Progenitor cell of endocrine pancreas (in vitro differentiated cells): ENCODE measurements at places on chromosomes 3 and 15. TPM values are rescaled to one million over a fixed set of nuclear protein-coding genes. Genes with fewer than 3 reads are reported as not detected.

C3orf85 gene
- total RNA-seq: not detected in 2 replicates

HESX1 gene
- total RNA-seq: 0.80 and 0.96 TPM in 2 replicates

TEX55 gene
- total RNA-seq: not detected in 2 replicates

MASP1 gene
- 0.60 and 1.6 TPM in 2 replicates for total RNA-seq

- no peaks in the 10 kb centered on the region for H3K36me3 ChIP-seq
- no peak overlapping the region for H3K27ac ChIP-seq
- no peak for DNase-seq
- peaks cover 29% of the 10 kb centered on the region for H3K27me3 ChIP-seq
- no peak overlapping the region for H3K4me3 ChIP-seq
- no peaks in the 10 kb centered on the region for H3K4me1 ChIP-seq
Observed at GRCh38 chr3:9716801-9717555, 13.3 kb downstream of the CPNE9 start.

DNA sequence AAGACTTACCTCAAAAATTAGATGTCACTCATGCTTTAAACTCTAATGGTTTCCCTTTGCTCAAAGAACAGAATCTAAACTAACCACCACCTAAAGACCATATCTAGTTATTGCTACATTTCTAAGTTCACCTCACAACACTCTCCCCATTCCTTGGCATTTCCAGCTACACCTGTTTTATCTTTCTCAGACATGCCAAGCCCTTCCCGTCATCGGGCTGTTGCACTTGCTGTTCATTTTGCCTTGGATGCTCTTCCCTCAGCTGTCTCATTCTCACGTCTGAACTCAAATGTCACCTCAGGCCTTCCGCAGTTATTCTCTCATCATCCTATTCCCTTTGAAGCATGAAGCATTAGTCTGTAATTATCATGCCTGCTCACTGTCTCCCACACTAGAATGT is 1.1 kb upstream of the ACTR8 start:
- H3K4me3 ChIP-seq: peak overlapping the region; percentile 97
- H3K36me3 ChIP-seq: peaks cover 11% of the 10 kb centered on the region
- H3K27me3 ChIP-seq: no peaks in the 10 kb centered on the region
- H3K4me1 ChIP-seq: peaks cover 9% of the 10 kb centered on the region
- no peak overlapping the region for H3K27ac ChIP-seq
- DNase-seq: no peak

GRCh38 chr3:197000211-197000610 is 29.4 kb downstream of the MELTF start:
- H3K27ac ChIP-seq: no peak overlapping the region
- H3K4me3 ChIP-seq: no peak overlapping the region
- H3K4me1 ChIP-seq: peaks cover 9% of the 10 kb centered on the region

- peaks cover 1% of the 10 kb centered on the region for H3K4me1 ChIP-seq
- no peak overlapping the region for H3K4me3 ChIP-seq
- no peak overlapping the region for H3K27ac ChIP-seq
- no peaks in the 10 kb centered on the region for H3K36me3 ChIP-seq
- no peak for DNase-seq
Observed at GRCh38 chr3:135649361-135649760, 316.2 kb upstream of the PPP2R3A start.

- no peaks in the 10 kb centered on the region for H3K27me3 ChIP-seq
- H3K4me3 ChIP-seq: no peak overlapping the region
- DNase-seq: no peak
- H3K27ac ChIP-seq: no peak overlapping the region
- no peaks in the 10 kb centered on the region for H3K4me1 ChIP-seq
Observed at GRCh38 chr3:24302396-24302795, 192.3 kb downstream of the THRB start.
